Glomerular endothelial cell (primary cell): ENCODE measurements at places on chromosomes 4 and X.

DNA sequence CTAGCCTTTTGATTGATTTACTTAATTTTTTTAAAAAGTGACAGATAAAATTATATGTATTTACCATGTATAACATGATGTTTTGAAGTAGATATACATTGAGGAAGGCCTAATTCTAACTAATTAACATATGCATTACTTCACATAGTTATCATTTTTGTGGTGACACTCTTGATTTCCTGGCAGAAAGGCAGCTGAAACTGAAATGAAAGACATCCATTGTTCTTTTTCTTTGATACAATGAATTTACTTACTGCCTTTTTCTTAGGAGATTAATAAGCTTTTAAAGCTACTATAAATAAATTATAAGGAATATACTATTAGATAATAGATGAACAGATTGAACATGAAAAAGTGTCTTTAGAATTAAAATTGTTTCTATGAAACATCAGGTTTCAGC, 26.7 kb downstream of the ANKRD50 start:
- no peak for DNase-seq

- DNase-seq: no peak
Observed at GRCh38 chr4:78710536-78710935, 65.6 kb upstream of the BMP2K start.

- DNase-seq: no peak
Observed at GRCh38 chr4:119587796-119588195, 40.8 kb downstream of the PDE5A start.

DNA sequence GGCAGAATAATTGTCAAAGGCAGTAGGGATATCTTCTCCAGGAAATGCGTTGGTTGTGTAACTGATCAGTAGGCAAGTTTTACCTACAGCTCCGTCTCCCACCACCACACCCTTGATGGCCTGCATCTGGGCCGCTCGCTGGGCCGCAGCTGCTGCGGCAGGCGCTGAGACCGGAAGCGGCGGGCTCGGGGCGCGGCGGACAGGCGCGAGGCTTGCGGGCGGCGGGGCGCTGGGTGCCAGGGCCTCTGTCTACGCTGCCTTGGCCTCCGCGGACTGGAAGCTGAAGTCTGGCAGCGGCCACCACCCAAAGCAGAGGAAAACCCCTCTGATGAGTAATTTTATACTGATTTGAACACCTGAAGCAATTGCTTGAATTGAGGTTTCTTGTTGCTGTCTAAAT, 124.2 kb upstream of the ZIC3 start:
- no peak for DNase-seq

DNA sequence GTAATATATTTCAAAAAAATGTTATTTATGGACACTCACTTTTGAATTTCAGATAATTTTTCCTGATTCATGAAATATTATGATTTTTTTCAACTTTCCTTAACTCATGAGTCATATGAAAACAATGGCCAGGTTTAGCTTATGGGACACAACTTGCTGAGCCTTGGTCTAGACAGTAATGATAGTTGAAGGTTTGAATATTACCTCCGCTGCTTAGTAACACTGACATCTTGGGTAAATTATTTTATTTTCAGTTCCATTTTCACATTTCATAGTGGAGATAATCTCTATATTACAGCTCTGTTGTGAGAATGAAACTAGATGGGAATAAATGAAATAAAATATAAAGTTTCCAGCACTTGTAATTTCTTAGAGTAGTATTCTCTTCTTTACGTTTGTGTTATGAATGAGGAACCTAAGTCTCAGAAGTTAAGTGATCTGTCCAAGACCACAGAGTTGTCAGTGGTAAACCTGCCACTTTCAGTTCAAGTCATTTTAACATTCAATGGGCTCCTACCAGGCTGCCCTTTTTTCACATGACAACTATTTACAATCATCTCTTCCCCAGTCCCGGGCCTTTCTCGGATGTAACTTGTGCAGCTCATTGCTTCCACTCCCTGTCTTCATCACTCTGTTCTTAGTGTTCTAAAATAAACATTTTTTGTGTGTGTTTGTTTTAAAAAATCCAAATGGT, 46.8 kb upstream of the GC start:
- no peak for DNase-seq

DNA sequence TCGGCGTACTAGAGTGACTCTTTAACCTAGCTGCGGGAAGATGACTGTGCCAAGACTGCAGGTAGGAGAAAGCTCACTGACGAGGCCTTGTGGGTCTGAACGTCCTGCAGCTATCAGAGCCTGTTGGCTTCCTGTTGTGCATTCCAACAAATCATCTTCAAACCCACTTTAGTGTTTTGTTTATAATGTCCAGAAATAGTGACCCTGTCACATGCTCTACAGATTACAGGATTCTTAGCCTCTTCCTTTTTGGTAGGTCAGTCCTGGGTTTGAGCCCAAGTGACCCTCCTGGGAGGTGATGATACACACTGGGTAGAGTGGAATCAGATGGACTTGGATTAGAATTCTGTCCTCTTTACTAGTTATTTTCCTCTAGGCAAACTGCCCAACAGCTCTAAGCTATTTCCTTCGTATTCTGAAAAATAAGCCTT, 33.2 kb downstream of the HTT start:
- DNase-seq: no peak

- no peak for DNase-seq
Observed at GRCh38 chr4:94370533-94371254, 28.1 kb upstream of the HPGDS start.

- no peak for DNase-seq
Observed at GRCh38 chr4:6658597-6659075, 18.2 kb downstream of the MRFAP1 start.

GRCh38 chrX:103107836-103108235, 14.9 kb upstream of the NXF3 start:
- no peak for DNase-seq
